ENCODE measurements at places on chromosomes 6 and 20.

DNA sequence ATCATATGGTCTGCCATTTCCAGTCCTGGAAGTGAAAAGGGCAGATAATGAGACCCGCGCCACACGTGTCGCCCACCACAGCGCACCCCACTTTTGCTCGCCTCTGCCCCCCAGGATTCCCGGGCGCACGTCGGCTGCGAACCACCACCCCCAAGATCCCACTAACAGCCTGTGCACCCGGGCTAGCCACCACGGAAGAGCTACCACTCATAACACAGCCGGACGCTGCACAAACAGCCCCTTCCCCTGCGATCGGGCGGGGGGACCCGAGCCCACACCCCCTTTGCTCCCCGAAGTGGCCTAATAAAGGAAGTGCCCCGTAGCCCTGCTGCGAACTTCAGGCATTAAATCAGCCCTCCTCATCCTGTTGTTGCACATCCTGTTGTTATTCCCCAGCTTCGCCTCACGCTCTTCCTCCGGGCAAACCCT lies 506 bp downstream of the CITED2 start:
- DNase-seq = no peak

DNA sequence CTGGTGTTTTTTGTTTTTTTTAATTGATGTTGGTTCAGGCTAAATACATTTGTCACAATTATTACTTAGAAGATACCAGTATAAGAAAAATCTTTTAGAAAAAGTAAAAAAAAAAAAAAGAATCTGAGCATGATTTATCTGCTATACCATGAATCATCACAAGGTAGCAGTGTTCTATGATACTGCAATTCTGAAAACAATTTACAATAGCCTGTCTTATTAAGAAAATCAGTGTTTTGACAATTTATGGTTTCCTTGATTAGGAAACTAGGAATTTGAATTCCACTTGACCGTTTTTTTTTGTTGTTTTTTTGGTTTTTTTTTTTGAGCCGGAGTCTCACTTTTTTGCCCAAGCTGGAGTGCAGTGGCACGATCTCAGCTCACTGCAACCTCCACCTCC lies 9.3 kb upstream of the MAK start:
- no peak for DNase-seq

DNA sequence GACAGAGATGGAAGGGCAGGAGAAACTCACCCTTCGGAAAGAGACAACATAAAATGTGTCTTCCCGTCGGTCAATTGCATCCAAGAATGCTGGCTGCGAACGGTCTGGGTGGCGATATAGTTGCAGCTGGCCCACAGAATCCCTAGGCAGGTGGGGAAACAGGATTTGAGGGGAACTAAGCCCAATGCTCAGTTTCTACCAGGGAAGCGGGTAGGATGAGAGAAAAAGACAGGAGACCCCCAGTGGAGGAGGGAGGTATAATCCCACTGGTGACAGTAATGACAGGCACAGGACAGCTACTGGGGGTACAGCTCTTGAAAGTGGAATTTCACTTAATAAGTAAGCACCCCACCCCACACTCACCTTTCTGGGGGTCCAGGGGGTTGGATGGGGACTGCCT lies 7.5 kb upstream of the TNXB start:
- DNase-seq = no peak

DNA sequence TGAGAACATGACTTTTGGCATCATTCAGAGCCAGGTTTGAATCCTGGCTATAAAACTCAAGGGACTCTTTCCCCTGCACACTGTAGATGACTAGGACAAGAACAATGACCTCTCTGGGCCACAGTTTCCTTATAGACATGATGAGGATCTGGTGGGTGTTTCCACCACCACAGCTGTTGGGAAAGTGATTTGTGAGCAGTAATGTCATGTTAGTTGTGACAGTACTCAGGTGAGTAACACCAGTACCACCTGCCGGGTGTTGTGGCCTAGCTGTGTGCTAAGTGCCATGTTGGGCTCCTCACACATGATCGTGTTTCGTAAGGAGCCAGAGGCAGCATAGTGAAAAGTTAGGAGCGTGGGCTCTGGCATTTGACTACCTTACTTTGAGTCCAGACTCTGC lies 24.1 kb downstream of the HM13 start:
- DNase-seq = no peak

DNA sequence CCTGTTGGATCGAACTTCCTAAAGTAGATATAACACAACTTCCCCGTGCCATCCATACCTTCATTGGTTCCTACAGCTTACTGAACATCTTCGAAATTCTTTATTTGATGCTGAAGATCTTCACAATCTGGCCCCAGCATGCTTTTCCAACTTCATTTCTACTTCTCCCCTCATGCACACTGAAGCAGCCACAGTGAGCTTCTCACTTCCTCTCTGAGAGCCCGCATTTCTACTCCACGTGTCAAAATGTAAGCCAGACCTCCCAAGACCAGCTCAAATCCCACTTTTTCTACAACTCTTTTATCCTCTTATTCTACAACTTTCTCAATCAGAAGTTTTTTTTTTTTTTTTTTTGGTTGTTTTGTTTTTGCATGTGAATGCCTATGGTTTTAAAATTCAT lies 254.7 kb downstream of the GMPR start:
- DNase-seq = no peak

DNA sequence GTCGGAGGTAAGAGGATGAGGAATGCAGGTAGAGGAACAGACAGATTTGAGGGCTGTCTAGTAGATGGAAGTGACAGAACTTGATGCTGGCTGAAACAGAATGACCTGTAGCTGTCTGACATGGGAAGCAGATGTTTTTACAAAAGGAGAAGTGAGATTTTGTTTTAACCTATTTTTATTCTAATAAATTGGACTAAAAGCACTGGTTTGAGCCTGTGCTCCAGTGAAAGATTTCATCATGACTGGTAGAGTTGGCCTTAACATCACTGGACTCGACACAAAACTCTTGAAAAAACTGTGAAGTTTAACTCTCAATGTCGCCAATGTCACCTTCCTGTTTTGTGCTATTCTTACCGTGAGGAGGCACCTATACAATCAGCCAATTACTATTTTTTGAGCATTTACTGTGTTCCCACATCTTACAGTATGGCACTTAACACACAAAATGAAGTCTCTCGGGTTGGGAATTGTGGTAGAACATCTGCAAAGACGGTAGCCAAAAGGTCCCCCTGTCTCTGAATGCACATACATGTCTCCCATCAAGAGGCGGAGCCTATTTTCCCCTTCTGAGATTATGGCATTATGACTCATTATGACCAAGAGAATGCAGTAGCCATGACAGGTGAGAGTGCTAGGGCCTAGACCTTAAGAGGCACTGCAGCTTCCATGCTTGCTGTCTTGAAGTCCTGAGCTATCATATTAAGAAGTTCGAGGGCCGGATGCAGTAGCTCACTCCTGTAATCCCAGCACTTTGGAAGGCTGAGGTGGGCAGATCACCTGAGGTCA lies 93.2 kb downstream of the FOXF2 start:
- no peak for DNase-seq

DNA sequence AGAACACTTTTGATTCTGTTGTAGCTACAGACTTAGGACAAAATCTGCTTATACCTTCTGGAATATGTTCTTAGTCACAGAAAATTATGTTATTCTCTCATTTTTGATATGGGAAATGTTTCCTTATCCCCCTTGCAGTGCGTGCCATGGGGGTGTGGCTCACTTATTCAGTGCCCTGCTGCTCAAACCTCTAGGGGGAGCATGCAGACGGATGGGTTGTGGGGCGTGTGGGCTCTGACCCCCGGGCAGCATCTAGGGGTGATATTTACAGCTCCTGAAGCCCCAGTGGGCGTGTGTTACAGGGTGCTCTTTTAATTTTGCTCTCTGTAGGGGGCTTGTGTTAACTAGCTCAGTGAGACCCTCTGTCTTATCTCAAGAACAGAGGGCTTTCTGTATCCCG lies 61.3 kb upstream of the FERMT1 start:
- DNase-seq = no peak

DNA sequence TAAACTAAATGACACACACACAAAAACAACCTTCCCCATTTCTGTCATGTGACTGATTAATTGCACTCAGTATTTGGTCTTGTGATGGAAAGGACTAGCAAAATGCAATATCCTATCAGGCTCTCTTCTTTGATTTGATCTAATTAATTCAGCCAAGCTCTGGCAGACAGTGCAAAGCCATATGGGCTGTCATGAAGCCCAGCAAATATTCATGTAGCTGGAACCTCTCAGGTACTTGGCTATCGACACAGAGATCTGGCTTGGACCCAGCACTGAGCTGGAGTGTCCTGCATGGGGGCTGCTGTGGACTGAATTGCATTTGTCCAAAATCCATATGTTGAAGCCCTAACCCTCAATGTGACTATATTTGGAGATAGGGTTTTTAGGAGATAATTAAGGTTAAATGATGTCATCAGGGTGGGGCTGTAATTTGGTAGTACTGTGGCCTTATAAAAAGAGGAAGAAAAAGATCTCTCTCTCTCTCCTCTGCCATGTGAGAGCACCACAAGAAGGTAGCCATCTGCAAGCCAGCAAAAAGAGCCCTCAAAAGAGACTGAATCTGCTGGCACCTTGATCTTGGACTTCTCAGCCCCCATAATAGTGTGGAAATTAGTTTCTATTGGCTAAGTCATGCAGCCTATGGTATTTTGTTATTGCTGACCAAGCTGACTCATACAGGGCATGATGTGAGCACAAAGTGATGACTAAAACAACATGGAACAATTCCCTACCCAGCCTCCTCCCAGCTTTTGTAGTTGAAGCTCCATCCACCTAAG lies 77.1 kb downstream of the STMND1 start:
- DNase-seq = no peak

DNA sequence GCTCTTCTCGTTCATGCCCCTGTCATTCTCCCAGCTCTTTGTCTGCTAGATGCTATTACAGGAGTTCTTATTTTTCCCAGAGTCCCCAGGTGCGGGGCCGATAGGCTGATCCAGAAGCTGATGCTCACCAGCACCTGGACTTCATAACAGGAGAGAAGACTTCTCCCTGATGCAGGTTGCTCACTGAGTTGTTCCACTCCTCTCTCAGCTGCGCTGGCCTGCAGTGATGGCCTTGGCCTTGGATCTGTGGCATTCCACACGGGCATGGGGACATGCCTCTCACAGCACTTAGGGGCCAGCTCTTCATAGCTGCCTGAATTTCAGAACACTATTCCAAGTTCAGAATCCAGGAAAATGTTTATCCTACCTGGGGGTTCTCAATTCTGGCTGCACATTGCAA lies 7.1 kb upstream of the TXNDC5 start:
- no peak for DNase-seq

DNA sequence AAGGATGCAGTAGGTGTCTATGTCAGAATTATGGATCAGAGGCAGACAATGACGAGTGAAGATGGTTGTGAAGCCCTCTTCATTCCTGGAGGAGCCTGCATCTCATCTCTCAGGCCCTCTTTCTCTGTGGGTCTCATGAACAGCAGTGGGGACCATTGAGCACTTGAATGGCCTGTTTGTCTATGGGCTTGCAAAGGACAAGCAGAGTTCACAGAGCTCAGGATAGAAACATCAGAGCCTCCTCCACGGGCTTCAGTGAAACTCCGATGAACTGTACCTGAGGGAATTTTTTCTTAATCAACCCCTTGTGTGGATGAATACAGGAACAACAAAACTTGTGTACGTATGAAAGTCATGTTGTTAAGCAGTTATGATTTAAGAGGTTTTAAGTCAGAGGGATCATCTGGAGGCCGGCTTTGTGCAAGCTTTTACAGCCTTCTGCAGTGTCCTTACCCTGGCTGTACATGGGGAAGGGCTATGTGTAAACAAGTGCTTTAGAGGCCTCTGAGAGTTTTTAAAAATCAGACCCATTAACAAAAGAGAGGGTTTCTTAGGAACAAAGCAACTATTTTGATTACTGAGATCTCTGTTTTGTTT lies 29.7 kb upstream of the PI16 start:
- no peak for DNase-seq

DNA sequence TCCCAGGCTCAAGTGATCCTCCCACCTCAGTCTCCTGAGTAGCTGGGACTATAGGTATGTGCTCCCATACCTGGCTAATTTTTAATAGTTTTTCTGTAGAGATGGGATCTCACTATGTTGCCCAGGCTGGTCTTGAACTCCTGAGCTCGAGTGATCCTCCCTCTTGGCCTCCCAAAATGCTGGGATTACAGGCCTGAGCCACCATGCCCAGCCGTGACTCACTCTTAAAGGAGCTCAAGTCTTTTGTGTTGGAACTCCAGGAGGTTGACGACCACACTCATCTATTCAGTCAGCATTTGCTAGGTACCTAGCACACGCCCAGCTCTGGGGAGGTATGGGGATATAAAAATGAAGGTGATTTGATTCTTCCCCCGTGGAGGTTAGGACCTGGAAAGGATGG lies 62.8 kb downstream of the UTRN start:
- DNase-seq = no peak

- no peak for DNase-seq
Measured at GRCh38 chr6:35500782-35501181, 3.9 kb upstream of the TEAD3 start.

GRCh38 chr6:146709036-146709622 lies 110.4 kb downstream of the ADGB start:
- no peak for DNase-seq

- no peak for DNase-seq
Measured at GRCh38 chr6:164741938-164742451, 567.4 kb downstream of the C6orf118 start.

DNA sequence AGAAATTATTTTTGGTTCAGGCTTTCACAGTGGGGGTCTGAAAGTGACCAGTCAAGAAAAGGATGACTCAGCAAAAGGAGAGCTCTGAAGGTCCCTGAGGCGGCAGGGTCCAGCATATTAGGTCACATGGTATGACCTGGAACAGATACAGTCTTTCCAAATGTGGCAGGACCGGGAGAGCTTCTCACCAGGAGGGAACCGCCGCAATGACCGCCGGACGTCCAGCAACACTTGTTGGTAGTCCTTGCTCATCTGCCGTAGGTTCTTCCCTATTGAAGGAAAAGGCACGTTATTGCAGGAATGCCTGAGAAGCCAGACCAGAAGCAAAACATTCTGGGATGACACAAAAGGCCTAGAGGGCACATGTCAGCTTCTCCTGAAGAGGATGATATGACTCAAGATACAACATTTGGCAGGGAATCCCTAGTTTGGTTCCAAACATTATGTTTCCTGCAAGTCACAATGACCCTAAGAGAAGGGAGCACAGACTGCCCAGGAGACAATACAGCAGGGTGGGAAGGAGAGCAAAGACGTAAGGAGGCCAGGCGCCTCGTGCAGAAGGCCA lies 17.4 kb downstream of the TBC1D20 start:
- DNase-seq = no peak
